Activated naive CD8-positive, alpha-beta T cell treated with anti-CD3 and anti-CD28 coated beads, Interleukin-2, amount 50 U/mL, for 16 hours (primary cell): ENCODE measurements at places on chromosomes 2 and 18.

- DNase-seq = peak; percentile 49
These were observed at the start of gene CXCR4 for GRCh38 chr2:136117909-136118818. Gene CXCR4, minus strand, starts transcription at chr2:136118149. Its CDS starts 89 bp downstream, at chr2:136118060.

DNA sequence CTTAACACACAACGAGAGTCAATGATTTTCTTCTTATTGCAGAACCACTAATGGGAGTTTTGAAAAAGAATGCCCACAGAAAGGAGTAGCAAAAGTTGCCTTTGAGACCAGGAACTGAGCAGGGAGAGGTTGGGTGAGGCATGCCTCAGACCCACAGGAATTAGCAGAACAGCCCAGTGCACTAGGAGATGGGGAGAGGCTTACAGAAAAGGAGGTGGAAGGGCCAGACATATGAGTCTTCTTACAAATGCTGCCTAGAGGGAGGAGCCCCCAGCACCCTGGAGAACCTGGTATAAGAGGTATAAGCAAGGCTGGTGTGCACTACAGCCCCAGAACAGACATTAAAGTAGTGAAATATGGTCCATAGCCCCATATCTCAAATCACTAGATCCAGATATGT is 162.0 kb downstream of the DTNA start:
- no peak for DNase-seq

GRCh38 chr2:24720310-24720709 is 72.9 kb downstream of the PTRHD1 start:
- DNase-seq = no peak

- DNase-seq = no peak
These were observed 125.1 kb upstream of the TNP1 start for GRCh38 chr2:216984937-216985336.

DNA sequence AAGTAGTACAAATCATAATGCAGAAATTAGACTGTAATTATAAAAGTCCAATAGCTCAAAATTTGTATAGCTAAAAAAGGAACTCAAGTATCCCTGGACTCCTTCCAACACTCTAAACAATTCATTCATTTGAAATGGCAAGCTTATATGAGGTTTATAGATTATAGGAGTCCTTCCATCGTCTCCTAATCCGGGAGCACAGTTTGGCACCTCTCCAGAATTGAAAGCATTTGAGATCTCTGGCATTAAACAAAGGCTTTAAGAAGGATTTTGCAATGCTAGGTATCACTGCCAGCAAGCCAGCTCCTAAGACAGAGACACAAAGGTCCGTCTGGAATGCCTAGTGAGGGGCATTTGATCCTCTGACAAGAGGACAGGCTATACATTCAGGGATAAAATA is 90.9 kb downstream of the ACVR1 start:
- DNase-seq = no peak

- DNase-seq = no peak
These were observed 25.1 kb downstream of the KDM3A start for GRCh38 chr2:86466306-86466705.

- no peak for DNase-seq
These were observed 71.7 kb upstream of the CDH2 start for GRCh38 chr18:28248653-28249052.

GRCh38 chr2:242075168-242075567 is 205.6 kb downstream of the RTP5 start:
- DNase-seq = no peak

GRCh38 chr2:45483997-45484396 is 127.1 kb downstream of the SRBD1 start:
- DNase-seq = no peak

- no peak for DNase-seq
These were observed 78.8 kb upstream of the RND3 start for GRCh38 chr2:150566289-150566688.

DNA sequence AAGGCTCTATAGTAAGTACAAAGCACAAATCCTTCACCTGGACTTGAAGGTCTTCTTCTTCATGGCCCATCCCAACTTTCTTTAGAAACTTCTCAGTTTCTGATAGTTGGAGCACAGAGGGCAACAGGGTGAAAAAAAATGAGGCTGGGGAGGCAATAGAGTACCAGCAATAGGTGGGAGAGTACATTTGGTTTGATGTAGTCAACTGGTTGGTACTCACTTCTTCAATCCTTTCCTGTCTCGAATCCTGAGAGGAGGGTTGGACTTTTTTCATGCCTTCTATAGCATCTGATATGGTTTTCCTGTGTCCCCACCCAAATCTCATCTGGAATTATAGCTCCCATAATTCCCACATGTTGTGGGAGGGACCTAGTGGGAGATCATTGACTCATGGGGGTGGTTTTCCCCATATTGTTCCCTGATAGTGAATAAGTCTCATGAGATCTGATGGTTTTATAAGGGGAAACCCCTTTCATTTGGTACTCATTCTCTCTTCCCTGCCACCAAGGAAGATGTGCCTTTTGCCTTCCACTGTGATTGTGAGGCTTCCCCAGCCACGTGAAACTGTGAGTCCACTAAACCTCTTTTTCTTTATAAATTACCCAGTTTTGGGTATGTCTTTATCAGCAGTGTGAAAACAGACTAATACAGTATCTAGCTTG is 75.9 kb upstream of the LCLAT1 start:
- DNase-seq = no peak
